ENCODE measurements at places on chromosomes 2 and 18. TPM values are rescaled to one million over a fixed set of nuclear protein-coding genes. Genes with fewer than 3 reads are reported as not detected.

- DNase-seq: no peak
Measured at GRCh38 chr2:19988600-19988999, 1.3 kb downstream of the WDR35 start.

Gene POTEJ
- not detected for total RNA-seq

GRCh38 chr18:65749841-65750240 lies 971 bp upstream of the CDH7 start:
- no peak for DNase-seq

- DNase-seq: no peak
Measured at GRCh38 chr2:20434588-20435294, 12.1 kb upstream of the RHOB start.

GRCh38 chr2:23499439-23499838 lies 114.5 kb downstream of the KLHL29 start:
- DNase-seq: no peak

Gene ABCG8
- total RNA-seq: 0.87 TPM

DNA sequence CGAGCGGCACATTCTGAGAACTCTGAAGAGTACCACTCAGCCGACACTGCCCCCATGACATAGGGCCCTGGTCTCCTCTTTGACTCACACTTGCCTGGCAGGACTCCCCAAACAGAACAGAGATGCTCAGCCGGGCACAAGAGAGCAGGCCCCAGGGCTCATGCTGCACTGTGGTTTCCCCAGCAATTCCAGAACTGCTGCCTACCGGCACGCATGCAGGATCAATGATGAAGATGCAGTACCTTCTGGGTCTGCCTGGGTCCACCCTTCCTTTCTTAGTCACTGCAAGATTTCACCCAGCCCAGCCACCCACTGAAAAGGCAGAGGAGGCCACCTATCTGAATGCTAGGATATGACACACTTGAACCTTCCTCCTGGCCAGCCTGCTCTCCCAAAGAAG lies 49.4 kb downstream of the BCL11A start:
- no peak for DNase-seq

DNA sequence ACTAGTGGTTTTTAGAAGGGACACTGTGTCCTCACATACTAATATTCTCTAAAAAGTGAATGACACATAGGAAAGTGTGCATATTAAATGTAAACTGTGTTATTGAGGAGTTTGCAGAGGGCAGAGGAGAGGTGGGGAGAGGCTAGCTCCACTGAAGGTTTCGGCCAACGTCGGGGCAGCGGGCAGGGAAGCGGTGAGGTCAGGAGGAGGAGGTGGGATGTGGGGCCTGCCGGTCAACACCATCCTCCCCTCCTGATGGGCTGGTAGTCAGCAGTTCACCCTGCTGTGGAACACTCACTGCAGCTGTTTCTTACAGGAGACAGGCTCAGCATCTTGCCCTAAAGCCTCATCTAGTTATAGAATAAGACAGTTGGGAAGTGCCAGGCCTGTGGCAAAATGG lies 74.2 kb downstream of the ARHGEF4 start:
- DNase-seq: no peak

DNA sequence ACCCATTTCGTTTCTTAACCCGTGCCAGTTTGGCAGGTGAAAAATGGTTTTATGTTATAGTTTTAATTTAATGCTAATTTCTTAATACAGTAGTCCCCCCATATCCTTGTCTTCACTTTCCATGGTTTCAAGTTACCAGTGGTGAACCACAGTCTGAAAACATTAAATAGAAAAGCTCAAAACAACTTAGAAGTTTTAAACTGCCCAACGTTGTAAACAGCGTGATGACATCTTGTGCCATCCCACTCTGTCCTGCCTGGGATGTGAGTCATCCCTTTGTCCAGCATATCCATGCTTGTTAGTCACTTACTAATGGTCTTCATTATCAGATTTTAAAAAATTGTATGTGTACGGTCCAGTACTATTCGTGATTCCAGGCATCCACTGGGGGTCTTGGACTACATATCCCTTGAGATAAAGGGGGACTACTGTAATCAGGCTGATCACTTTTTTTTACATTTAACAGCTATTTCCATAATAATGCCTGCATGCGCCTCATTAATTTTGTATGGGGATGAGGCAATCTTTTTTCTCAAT lies 31.9 kb downstream of the SLC66A3 start:
- no peak for DNase-seq

- no peak for DNase-seq
Measured at GRCh38 chr2:129888896-129889295, 90.6 kb upstream of the RAB6C start.

Measured in mucosa of descending colon (tissue), 3 donors.